B cell (primary cell): ENCODE measurements at places on chromosomes 16 and 17.

- no peaks in the 10 kb centered on the region for H3K27me3 ChIP-seq
- H3K27ac ChIP-seq = no peak overlapping the region
- no peak overlapping the region for H3K4me3 ChIP-seq
- no peaks in the 10 kb centered on the region for H3K4me1 ChIP-seq
- H3K36me3 ChIP-seq = no peaks in the 10 kb centered on the region
Measured at GRCh38 chr16:66491716-66492064, 58.2 kb downstream of the TK2 start.

DNA sequence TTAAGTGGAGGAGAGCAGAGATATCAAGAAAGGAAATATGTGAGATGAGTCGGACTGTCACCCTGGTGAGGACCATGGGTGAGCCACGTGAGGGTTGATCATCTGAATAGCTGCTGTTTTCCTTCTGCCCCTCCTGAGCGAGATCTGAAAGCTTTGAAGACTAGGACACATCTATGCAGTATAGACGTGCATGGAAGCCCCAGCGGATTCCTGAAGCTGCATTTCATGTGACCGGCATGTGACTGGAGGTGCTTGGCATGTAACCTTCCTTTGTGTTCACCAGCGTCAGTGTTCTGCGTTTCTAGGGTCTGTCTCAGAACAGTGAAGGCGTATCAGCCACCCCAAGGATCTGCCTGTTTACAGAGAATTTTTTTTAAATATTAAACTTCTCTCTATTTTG is 75.1 kb downstream of the MSI2 start:
- no peaks in the 10 kb centered on the region for H3K4me1 ChIP-seq
- H3K27ac ChIP-seq = no peak overlapping the region
- H3K27me3 ChIP-seq = no peaks in the 10 kb centered on the region
- no peak overlapping the region for H3K4me3 ChIP-seq

- H3K4me1 ChIP-seq = peaks cover 26% of the 10 kb centered on the region
- H3K27me3 ChIP-seq = no peaks in the 10 kb centered on the region
- H3K4me3 ChIP-seq = peak overlapping the region; percentile 2
- H3K36me3 ChIP-seq = no peaks in the 10 kb centered on the region
Measured at GRCh38 chr17:39092692-39093230, 58.7 kb downstream of the PLXDC1 start.

DNA sequence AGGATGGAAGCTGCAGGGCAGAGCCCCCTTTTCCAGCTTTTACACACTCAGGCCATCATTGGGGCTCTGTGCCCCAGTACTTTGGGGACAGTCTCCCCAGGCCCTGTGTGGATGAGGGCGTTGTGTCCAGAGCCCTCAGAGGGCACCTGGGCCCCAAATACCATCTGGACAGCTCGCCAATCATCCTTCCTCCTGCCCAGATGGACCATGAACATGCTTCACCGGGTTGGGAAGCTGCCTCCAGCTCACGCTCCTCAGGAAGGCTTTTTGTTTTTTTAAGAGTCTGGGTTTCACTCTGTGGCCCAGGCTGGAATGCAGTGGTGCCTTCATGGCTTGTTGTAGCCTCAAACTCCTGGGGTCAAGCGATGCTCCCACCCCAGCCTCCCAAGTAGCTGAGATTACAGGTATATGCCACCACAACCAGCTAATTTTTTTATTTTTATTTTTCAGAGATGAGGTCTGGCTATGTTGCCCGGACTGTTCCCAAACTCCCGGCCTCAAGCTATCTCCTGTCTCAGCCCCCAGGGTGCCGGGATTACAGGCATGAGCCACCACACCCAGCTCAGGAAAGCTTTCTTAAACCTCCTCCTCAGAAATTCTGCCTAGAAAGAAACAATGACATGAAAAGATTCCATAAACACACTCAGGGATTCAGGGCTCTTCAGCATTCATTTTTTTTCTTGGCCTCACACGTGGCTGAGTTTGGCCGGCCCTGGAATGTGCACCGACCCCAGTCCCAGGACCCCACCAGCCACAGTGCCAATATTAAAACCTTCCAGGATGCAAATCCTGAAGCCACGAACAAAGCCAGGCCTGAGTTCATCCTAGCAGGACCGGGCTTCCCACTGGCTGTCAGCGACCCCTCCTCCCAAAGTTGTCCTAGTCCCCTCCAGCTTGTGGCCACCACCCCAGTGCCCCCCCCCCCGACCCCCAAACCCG is 27.4 kb upstream of the ZNF423 start:
- no peaks in the 10 kb centered on the region for H3K4me1 ChIP-seq
- H3K27me3 ChIP-seq = no peaks in the 10 kb centered on the region
- no peak for DNase-seq
- no peak overlapping the region for H3K4me3 ChIP-seq
- H3K36me3 ChIP-seq = no peaks in the 10 kb centered on the region
- H3K27ac ChIP-seq = no peak overlapping the region

GRCh38 chr17:51611585-51611984 is 351.2 kb downstream of the UTP18 start:
- no peaks in the 10 kb centered on the region for H3K27me3 ChIP-seq
- H3K36me3 ChIP-seq = no peaks in the 10 kb centered on the region
- no peak for DNase-seq
- no peak overlapping the region for H3K4me3 ChIP-seq
- H3K4me1 ChIP-seq = no peaks in the 10 kb centered on the region
- no peak overlapping the region for H3K27ac ChIP-seq
